Stimulated activated CD8-positive, alpha-beta memory T cell treated with anti-CD3 and anti-CD28 coated beads, Interleukin-7, amount 100 ng/mL, for 24 hours (primary cell): ENCODE measurements at places on chromosomes 16 and 17.

GRCh38 chr17:38984666-38985065 lies 17.5 kb upstream of the FBXO47 start:
- no peak for DNase-seq

- DNase-seq, result no peak
Observed at GRCh38 chr17:35536664-35537171, 760 bp downstream of the SLFN12L start.

- DNase-seq, result no peak
Observed at GRCh38 chr16:85891776-85892166, 7.2 kb upstream of the IRF8 start.

GRCh38 chr16:67393788-67394154 lies 473 bp upstream of the TPPP3 start:
- no peak for DNase-seq

GRCh38 chr17:75317671-75318070 lies 28.4 kb upstream of the SLC25A19 start:
- no peak for DNase-seq

GRCh38 chr17:29585080-29585751 lies 4.2 kb downstream of the GIT1 start:
- DNase-seq, result no peak

GRCh38 chr16:4386951-4387565 lies 15.4 kb downstream of the VASN start:
- no peak for DNase-seq

DNA sequence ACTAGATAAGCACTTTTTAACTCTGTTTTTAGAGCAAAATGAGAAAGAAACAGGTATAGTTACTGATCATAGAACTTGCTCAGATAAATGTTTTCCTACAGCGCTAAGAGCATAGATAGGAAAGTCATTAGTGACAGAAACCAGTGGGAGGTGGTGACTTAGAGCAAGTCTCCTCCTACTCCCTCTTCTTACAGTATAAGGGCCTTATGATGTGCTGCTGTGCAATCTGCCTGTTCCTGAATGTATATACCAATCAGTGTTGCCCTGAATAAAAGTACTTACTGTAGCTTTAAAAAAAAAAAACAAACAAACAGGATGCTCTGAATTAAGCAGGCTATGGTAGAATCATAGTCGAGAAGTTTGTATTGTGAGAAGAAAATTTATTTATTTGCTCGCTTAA lies 23.3 kb upstream of the RASL10B start:
- DNase-seq, result no peak

DNA sequence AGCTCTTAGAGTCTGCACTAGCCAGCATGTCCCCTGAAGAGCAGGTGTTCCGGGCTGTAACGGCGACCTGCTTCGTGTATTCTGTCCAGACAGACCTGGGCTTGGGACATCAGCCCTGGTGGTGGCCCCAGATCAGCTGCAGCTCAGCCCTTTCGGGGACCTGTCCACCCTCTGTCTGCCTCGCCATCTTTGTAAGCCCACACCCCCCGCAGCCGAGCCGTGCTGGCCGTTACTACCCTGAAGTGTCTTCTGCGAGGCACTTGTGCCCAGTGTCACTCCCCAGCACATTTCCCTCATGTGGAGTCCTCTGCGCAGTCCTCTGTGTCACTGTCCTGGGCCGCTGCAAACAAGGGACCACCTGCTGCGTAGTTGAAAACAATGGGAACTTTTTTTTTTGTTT lies 10.4 kb downstream of the CARD14 start:
- DNase-seq, result no peak

DNA sequence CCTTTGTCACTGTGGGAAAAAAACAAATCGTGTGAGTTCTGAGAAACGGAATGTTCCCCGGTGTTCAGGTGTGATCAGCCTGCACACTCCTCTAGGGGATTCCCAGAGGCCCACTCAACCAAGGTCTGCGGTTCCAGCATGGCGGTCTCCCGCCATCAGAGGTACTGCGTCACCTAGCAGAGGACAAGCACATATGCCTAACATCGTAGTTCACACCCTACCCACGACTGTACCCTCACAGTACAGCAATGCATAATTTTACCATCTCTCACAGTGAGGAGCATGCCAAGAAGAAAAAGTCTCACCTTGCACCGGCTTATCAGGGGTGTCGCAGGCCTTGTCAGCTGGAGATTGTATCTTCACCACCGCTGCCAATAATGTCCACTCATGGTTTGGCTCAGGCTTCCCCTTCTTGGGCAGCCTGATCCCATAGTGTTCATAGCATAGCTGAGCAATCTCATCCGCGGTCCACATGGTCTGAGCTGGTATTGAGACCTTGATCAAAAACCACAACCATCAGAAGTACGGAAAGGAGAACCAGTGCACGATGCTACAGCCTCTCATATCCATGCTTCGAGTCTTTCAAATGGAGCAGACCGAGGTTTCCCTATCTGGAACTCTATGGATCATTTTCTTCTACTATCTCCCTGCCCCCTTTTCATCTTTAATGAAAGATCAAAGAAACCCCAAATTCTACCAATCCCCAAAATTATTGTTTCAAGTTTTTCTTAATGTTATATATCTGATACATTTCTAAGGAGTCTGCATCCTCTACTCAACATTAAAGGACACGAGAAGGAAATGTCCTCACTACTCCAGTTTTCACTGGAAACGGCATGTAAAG lies 2.5 kb downstream of the ADAT1 start:
- no peak for DNase-seq

- no peak for DNase-seq
Observed at GRCh38 chr17:606508-607250, 108.0 kb downstream of the VPS53 start.

GRCh38 chr17:77676237-77676661 lies 282.3 kb upstream of the TNRC6C start:
- DNase-seq, result no peak

GRCh38 chr17:68452724-68453290 lies 4.5 kb downstream of the WIPI1 start:
- DNase-seq, result no peak

GRCh38 chr17:42562388-42563142 lies 617 bp downstream of the COASY start:
- no peak for DNase-seq

GRCh38 chr17:79622776-79623175 lies 11.9 kb upstream of the RBFOX3 start:
- no peak for DNase-seq

- no peak for DNase-seq
Observed at GRCh38 chr16:12311877-12312276, 335.3 kb downstream of the SNX29 start.

GRCh38 chr17:40529991-40530390 lies 28.6 kb upstream of the TNS4 start:
- no peak for DNase-seq

DNA sequence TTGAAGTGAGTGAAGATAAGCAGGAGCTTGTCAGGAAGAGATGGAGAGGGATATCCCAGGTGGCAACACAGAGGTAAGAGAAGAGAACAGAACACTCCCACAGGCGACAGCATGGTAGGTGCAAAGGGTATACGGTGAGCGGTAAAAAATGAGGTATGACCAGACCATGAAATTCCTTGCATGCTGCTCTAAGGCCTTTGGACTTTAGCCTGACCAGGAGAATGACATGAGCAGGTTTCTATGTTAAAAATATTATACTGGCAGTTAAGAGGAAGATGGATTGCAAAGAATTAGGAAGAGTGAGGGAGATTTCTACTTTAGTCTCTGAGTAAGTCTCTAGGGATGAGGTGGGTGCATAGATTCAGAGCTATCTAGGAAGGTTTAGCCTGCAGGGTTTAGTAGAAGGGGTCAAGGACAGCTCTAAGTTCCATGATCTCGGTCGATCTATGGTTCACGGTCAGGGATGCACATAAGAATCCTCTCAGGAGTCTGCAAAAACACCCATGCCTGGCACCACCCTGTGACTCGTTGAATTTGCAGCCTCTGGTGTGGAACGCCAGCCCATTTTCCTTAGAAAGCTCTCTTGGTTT lies 65.7 kb downstream of the HLF start:
- no peak for DNase-seq

GRCh38 chr16:84194018-84194417 lies 3.1 kb downstream of the ADAD2 start:
- DNase-seq, result no peak

- no peak for DNase-seq
Observed at GRCh38 chr16:2083409-2083808, 35.6 kb downstream of the TSC2 start.

GRCh38 chr17:14454746-14455145 lies 153.9 kb downstream of the HS3ST3B1 start:
- DNase-seq, result no peak

GRCh38 chr17:49696233-49696761 lies 11.5 kb downstream of the SLC35B1 start:
- DNase-seq, result no peak

DNA sequence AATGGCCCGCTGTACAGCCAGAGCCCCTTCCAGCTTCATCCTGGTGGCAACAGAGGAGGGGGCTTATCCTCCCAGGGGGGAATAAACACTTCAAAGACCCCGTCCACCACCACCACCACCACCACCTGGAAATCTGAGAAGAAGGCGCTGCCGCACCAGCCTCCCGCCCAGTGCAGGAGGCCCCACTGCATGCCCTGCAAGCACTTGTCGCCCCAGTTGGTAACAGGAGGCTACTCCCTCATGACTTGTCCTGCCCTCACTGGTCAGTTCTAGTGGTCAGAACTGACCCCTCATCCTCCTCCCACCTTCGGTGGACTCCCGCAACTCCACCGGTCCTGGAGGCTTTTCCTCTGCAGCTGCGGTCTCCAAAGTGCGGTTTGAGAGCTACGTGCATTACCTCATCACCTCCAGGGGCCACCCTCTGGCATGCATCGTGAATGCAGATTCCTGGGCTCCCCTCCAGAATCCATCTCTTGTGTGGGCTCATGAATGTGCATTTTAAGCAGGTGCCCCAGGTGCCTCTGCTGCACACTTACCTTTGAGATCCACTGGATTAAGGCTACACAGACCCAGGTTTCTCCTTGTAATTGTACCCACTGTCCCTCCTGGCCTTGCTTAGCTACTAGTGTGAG lies 71.8 kb downstream of the SRCIN1 start:
- no peak for DNase-seq

DNA sequence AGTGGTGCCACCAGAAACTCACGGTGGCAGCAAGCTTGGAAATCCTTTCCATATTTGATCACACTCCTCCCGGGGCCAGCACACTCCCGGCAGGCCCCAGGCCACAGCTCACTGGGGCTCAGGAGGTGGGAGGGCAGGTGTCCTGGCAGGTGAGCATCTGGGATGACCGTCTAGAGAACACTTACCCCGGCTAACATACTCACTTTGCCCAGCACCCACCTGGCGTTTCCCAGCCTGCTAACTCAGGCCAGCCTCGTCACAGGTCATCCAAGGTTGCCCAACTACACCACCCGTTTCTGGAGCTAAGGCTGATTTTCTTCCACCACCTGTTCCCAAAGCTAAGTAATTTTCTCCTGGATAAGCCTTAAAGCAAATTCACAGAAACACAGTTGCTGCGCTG lies 24.9 kb downstream of the FBXO31 start:
- DNase-seq, result no peak

- no peak for DNase-seq
Observed at GRCh38 chr17:16989230-16989952, 17.5 kb upstream of the TNFRSF13B start.

GRCh38 chr16:56932721-56933619 lies 1.0 kb downstream of the HERPUD1 start:
- DNase-seq, result no peak

- peak; percentile 42 for DNase-seq
Observed at GRCh38 chr17:62703776-62704380, 76.4 kb downstream of the MRC2 start.

DNA sequence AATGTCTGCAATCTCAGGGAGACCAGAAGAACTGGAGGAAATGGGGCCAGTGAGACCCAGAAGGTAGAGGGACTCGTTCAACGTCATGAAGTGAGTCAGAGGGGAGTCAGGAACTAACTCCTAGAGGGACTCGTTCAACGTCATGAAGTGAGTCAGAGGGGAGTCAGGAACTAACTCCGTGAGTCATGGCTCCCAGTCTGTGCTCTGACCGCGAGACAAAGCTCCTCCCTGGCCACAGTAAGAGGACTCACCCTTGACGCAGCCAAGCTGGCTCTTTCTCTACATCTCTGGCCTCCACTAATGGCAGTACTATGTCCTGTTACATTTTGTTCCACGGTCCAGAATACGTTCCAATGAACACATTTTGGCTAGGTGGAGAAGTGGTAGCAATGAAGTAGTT lies 902.5 kb downstream of the KCNJ2 start:
- DNase-seq, result no peak

- no peak for DNase-seq
Observed at GRCh38 chr17:64328859-64329531, 61.7 kb downstream of the PECAM1 start.

DNA sequence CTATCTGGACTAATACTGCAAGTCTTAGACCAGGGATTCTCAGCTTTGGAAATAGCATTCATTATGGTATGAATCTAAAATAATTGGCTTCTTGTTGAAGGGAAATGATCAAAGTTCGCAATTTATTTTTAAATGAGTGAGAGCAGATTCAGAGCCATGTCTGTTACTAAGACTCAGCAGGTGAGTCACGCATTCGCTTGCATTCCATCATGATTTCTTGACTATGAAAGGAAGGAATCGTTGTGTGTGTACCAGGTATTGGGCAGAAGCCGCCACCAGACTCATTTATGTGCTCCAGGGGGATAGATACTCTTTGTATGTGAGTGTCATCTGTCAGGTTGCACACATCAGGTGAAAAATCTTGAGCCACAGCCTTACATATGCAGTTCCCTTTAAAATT lies 10.8 kb downstream of the GSG1L2 start:
- DNase-seq, result no peak

DNA sequence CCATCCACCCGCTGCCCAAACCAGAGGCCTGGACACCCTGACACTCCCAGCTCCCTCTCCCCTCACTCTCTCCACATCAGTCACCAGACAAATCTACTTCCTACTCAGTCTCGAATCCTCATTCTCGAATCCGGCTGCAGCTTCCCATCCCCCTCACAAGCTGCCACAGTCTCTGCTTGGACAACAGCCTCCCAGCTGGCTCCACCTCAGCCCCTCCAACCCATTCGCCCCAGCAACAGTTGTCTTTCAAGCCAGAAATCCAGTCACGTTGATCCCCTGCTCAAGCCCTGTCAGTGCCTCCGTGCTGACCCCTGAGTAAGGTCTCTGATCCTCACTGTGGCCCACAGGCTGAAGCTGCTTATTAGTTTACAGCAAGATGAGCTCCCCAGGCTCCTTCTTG lies 44.2 kb upstream of the MTSS2 start:
- DNase-seq, result no peak
